ENCODE measurements at places on chromosomes 11 and 22.

DNA sequence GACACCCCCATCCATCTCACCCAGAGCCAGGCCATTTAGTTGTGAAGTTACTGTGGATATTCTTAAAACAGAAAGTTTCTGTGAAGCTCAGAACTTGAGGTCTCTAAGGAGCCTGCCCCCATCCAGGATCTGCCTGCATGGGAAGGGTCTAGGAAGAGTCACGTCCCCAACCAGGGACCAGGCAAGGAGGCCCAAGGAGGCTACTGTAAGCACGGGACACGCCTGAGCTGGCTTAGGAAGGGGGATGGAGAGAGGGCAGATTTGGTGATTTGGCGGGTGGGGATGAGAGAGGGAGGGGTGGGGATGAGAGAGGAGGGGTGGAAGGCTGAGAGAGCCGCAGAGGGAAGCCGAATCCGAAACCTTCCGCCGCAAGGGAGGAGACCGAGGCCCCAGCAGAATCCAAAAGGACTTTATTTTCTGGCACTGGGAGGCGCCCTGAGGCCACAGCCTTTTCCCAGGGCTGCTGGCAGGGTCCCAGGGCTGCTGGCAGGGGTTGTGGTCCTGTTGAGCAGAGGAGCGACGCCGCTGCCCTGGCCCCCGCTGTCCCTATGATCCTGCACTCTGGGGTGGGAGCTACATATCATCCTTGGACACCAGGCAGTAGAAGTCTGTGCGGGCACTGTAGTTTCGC, 9.4 kb downstream of the SIGIRR start:
- DNase-seq: no peak

DNA sequence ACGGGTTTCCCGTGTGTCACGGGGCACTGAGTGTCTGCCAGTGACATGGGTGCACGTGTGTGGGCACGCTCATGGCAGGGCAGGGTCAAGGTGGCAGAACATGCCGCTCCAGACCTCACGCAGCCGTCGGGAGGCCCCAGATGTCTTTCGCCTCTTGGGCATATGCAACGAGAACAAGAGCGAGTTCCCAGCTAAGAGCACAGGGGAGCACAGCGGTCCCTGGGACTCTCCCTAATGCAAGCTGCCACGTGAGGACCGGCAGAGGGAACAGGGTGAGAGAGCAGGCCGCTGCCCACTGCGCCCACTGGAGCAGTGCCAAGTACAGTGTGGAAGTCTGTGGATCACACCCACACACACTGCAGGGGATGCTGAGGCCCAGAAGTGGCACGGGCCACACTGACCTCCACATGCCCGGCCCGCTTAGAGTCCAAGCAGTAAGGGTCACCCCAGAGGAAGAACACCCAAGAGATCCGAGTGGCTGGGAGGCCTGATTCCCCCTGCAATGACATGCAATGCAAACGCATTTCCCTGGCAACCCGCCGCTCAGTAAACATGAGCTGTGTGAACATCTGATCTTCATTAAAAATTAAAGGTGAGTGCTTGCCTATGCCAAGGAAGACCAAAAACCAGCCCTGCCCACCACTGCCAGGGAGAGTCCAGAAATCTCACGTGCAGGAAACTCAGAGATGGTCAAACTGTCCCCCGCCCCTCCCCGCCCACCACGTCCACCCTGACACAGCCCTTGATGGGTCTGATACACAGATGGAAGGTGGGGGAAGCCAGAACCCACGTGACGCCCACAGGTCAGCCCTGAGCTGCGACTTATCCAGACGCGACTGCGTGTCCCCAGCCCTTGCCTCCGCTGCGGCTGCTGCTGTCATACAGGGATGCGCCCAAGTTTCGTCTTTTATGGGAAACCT, 11.7 kb downstream of the CERK start:
- DNase-seq: no peak

GRCh38 chr11:28472904-28473303, 364.7 kb downstream of the METTL15 start:
- DNase-seq: no peak

GRCh38 chr11:120198403-120198786, 12.4 kb upstream of the OAF start:
- DNase-seq: no peak

GRCh38 chr22:49968831-49969661, 8.5 kb downstream of the PIM3 start:
- no peak for DNase-seq

DNA sequence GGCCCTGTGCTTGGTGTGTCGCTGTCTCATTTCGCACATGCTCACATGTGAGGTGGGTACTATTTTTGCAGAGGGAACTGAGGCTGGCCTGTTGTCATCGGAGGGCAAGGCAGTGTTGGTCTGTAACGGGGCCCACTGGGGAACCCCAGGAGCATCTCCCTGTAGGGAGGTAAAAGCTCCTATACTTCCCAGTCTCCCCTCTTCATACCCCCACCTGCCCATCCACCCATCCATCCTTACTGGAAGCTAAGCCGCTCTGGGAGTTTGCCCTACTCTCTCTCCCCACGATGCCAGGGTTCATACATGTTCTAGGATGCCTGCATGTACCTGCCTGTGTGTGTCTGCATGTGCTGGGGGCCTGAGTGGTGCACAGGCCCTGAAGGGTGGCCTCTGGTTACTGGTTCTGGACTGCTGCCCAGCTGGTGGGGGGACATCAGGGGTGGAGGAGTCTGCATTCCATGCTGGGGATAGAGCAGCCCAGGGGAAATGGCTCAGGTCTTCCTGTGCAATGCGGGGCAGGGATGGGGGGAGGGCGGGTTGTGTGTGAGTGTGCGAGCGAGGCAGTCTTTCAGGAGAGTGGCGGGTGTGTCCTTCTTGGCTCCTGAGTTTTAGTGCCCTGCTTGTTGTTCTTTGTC, 77.7 kb downstream of the PKNOX2 start:
- DNase-seq: no peak

DNA sequence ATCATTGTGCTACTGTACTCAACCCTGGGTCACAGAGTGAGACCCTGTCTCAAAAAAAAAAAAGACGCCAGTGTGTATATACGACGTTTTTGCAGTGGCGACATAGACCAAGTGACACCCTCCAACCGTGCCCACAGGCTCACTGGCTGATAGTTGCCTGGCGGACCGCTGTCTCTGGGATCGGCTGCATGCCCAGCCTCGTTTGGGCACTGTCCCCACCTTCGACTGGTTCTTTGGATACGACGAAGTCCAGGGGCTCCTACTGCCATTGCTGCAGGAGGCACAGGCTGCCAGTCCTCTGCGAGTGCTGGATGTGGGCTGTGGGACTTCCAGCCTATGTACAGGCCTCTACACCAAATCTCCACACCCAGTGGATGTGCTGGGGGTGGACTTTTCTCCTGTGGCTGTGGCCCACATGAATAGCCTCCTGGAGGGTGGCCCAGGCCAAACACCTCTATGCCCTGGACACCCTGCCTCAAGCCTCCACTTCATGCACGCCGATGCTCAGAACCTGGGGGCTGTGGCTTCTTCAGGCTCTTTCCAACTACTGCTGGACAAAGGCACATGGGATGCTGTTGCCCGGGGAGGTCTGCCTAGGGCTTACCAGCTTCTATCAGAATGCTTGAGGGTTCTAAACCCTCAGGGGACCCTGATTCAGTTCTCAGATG, 1.3 kb downstream of the CSKMT start:
- DNase-seq: no peak

DNA sequence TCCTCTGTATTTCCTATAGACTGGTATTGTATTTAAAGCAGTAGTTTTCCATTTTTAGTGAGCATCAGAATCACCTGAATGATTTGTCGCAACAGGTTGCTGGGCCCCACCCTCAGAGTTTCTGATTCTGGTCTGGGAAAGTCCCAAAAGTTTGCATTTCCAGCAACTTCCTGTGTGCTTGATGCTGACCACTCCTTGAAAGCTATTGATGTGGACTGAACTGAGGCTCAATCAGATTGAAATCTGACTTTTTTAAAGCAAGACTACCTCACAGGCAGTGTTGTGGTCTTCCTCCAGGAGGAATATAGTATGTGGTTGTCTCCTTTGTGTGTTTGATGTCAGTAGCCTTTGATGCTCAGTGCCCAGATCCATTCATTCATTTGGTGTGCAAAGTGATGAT, 17.2 kb upstream of the MPZL2 start:
- DNase-seq: no peak

DNA sequence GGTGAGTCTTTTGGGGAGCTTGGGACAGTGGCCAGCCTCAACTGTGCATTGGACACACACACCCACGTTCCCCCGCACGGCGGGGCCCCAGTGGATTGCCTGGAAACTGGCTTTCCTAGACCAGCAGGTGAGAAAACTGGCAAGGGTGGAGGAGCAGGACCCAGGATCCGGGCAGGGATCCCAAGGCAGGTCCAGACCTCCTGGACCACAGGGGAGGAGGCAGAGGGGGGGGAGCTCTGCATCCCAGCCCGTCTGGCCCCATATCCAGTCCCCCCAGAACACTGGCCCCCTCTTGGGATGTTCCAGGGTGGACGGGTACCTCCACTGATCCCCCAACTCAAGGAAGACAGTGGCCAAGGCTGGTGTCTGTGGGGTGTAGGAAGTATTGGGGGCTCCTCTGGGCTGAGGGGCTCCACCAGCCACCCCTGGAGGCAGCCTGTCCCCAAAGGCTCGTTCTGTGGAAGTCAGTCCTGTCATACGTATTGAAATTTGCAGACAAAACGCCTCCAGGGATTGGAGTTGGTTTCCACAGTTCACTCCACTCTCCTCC, 89.3 kb upstream of the LINC01488 start:
- DNase-seq: no peak

DNA sequence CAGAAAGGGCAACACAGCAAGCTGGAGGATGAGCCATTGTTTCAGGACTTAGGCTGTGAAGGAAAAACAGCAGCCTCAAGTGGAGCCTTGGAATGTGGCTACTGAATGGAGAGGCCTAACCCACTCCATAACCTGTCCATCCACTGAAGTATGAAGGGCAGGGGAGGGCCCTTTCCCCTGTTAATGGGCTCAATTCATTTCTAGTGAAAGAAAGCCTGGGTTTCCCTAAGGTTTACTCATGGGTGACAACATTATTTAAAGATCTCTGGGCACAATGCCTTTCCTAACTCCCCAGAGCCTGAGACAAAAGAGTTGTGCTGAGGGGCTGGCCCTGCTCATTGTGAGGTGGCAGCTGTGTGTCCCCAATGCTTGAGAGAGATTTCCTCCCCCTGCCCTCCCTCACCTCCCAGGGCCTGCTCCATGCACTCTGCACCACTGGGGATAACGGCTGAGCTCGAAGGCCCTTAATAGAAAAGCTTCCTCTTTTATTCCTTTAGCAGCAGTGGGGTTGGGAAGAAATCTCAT, 83.8 kb downstream of the ME3 start:
- peak; percentile 10 for DNase-seq

GRCh38 chr11:72673284-72673942, 809 bp downstream of the PDE2A start:
- no peak for DNase-seq

GRCh38 chr22:41862160-41862529, 29.2 kb downstream of the SREBF2 start:
- DNase-seq: no peak

DNA sequence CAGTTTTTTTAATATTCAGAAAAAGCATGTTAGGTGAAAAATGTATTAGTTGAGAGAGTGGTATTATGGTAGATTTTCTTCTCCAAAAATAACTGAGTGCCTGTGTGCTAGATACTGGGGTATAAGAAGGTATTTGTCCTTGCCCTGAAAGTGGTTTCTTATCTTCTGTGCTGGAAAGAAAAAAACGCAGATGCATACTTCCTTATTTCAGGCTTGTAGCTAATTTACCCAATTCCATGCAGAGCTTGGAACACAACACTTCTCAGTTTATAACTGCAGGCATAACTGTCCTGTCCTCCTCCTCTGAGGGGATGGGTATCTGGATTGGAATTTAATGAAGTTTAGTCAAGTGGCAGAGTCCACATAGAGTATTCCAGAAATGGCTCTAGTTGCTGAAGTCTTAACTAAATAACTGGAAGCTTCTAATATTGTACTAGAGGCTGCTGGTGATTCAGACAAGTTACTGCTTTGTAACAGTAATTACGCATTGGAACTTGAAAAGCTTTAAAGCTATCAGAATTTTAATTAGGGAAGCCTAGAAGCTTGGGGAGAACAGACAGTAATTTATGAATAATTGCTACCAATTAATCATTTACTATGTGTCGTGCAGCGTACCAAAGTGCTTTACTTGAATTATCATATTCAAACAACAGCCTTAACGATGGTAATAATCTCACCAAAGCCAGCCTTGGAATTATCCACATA, 12.7 kb upstream of the C11orf91 start:
- no peak for DNase-seq

GRCh38 chr11:70538641-70539359, 140.5 kb downstream of the CTTN start:
- DNase-seq: no peak

DNA sequence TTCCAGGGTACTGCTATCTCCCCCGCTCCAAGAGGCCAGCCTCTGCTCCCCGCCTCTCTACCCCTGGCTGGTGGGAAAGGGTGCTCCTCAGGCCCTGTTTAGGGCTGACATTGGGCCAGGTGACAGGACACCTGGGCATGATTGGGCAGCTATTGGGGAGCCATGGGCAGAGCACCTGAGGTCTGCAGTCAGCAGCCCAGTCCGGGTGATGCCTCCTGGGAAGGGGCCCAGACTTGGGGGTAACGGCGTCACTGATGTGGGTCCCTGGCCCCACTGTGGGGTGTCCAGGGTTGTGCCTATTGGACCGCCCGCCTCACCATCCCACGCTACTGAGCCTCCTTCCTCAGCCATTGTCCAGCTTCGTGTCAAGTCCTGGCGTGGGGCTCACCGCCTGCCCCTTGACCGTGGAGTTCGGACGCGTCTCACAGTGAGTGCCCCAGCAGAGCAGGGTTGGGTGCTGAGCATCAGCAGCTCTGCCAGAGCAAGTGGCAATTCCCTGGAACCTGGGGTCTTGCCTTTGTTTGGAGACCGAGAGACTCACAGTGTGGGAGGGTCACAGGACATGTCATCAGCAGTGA, 2.8 kb upstream of the GATD1 start:
- DNase-seq: no peak

DNA sequence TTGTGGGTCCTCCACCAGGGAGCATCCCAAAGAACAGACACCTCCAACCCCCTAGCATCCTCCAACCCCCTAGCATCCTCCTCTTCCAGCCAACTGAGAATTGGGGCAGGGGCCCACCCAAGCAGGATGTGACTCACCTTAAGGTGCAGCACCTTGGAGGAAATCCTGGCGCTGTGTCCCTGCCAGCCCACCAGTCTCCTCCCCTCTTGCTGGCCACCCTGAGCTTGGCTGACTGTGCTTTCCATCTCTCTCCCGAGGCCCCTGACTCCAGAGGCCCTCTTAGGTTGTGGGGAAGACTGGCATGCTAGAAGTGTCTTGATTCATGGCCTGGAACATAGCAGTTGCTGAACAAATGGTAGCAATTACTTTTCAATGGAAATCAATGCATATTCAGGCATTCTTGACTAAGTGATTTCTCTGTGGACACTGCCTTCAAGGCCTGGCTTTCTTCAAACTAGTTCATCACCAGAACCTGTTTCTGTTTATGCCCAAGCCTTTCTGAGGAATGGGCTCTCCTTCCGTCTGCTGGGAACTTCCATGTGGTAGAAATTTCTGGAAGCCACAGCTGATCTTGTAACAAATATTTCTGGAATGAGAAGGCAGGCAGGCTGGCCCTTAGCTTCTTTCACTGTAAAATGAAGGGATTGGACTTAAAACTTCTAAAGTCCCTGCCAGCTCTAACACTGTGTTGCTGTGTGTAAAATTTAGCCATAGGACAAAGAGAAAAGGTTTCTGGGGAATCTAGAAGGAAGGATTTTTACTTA, 60.5 kb downstream of the CEP164 start:
- no peak for DNase-seq
